ENCODE measurements at places on chromosomes 1 and 21. TPM values are rescaled to one million over a fixed set of nuclear protein-coding genes. Genes with fewer than 3 reads are reported as not detected.

The IL19 gene
- total RNA-seq: not detected

The TRNP1 gene
- total RNA-seq: 282 TPM

The HSD11B1 gene
- 0.60 TPM for total RNA-seq

The TMEM51 gene
- 26.4 TPM for total RNA-seq

The CGN gene
- 2.5 TPM for total RNA-seq

The KRTAP6-2 gene
- not detected for total RNA-seq

The TBX19 gene
- total RNA-seq: 0.56 TPM

The ALG6 gene
- total RNA-seq: 6.5 TPM

The DIO1 gene
- not detected for total RNA-seq

The TFF1 gene
- total RNA-seq: 19.2 TPM

The LCE2B gene
- total RNA-seq: not detected

The PCP4 gene
- total RNA-seq: not detected

The LCE1D gene
- total RNA-seq: not detected

The TCHH gene
- total RNA-seq: 0.33 TPM

The AMY1B gene
- total RNA-seq: not detected

The AMY1A gene
- total RNA-seq: not detected

The THRAP3 gene
- 75.5 TPM for total RNA-seq

The RAD54L gene
- total RNA-seq: 10.4 TPM

The GUCA2A gene
- total RNA-seq: not detected

The ZMYM1 gene
- total RNA-seq: 3.5 TPM

The PADI4 gene
- total RNA-seq: not detected

The FCRL3 gene
- total RNA-seq: not detected
